ENCODE measurements at places on chromosomes 6 and 20.

DNA sequence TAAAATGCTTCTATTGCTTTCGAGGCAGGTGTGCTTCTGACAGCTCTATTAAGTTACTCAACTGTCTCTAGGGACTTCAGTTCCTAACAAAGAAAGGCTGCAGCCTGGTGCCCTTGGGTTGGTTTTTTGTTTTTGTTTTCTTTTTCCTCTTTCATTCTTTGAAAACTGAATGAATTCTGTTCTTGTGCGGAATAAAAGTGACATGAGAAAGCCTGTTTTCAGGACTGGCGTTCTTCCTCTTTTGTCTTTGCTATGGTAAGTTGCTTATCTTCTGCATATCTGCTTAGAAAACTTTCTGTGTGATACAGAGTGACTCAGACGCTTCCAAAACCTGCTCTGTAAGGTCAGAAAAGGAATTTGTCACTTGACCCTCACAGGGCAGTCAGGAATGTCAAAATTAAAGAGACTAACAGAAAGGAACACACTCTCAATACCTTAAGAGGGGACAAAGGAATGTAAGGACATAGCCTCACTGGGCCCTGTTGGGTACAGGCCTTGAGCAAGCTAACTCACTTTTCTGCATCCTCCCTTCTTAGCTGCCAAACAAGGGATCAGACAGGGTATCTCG, 56.2 kb upstream of the NHSL1 start:
- DNase-seq, result no peak

DNA sequence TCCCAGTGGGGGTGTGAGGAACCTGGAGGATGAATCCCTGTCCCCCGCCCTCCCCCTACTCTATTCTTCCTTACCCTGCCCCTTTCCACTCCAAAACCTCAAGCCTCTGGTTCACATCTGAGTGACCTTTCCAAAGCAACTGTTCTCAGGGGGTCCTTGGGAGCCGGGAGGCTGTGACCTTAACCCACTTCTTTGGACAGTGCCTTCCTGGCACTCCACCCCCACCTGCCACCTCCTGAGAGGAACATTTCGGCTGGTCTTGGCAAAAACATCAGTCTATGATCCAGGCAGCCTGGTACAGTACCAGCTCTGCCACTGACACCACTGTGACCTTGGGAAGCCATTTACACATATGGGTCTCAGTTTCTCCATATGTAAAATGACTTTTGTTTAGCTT, 121.7 kb downstream of the MRPL14 start:
- DNase-seq, result no peak

DNA sequence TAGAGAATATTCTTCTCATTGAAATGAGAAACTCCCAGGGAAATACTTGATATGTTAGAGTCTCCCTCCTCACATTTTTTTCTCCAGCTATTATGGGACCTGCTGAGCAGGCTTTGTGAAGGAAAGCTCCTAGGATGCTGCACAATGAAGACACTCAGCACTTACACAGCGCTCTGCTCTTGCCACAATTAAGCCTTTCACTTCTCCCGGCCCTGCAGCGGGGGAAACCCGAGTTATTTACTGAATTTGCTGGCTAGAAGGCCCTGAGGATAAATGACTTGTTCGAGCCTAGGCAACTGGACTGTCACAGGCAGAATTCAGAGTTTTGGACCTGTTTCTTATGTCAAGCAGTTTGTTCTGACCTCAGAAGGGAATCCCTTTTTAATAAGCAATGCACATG, 102.0 kb downstream of the MAP3K7 start:
- DNase-seq, result no peak

GRCh38 chr6:14020551-14020950, 95.8 kb downstream of the RNF182 start:
- no peak for DNase-seq

- no peak for DNase-seq
Measured at GRCh38 chr20:46081074-46081473, 8.7 kb downstream of the NCOA5 start.

DNA sequence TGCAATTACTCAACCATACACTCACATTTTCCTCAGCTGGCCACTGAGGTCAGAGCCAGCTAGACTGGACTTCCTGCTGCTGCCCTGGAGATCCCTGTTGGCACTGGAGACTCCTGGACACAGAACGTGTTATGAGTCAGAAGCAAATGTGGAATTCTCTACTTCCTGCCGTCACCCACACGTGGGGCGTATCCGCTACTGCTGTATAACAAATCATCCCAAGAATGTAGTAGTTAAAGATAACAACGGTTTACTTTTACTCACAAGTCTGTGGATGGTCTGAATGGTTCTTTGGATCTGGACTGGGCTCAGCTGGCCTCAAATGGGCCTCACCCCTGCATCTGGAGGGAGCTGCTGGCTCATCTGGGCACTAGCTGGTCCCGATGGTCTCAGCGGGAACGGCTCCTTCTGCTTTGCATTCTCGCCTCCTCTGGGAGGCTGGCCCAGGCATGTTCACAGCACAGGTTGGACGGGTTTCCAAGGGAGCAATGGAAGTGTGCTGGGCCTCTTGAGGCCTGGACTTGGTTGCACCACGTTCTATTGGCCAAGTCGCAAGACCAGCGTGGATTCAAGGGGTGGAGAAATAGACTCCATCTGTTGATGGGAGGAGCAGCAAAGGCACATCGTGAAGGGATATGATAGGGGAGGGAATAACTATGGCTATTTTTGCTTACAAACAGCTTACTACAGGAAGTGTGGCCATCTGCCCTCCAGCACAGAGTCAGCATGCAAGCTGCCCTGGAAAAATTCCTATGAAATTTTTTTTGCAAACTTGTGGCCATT, 118.5 kb downstream of the SNX5 start:
- DNase-seq, result no peak

DNA sequence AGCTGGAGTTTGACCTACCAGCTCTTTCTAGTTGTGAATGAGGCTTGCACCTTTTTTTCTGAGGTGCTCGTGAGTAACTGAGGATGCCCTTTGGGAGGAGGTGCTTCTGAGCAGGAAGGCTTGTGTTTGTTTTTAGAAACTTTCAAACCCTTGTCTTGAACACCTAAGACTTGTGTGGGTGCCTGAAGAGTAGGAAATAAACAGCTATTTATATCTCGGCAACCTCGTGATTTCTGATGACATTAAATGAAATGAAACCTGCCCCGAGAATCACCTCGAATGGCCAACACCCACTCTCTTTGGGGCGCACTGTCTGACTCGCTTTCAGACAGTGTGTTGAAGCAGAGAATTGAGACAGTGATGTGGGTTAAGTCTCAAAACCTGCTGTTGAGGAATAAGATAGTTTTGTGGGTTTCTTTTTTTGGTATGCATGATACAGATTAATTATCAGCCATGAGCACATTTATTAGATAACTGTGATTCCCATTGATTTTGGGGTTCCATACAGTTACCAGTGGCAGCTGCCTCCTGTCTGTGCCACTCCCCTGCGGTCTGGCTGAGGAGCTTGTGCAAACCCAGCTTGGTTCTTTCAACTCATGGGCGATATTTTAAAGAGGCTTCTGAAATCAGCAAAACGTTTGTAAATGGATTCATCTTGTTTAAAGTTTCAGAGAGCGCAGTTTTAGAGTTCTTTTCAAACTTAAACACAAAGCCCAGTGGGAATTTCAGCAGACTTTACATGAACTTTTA, 8.4 kb downstream of the IRF4 start:
- DNase-seq, result no peak

- DNase-seq, result no peak
Measured at GRCh38 chr6:51569594-51569993, 517.8 kb downstream of the PKHD1 start.

DNA sequence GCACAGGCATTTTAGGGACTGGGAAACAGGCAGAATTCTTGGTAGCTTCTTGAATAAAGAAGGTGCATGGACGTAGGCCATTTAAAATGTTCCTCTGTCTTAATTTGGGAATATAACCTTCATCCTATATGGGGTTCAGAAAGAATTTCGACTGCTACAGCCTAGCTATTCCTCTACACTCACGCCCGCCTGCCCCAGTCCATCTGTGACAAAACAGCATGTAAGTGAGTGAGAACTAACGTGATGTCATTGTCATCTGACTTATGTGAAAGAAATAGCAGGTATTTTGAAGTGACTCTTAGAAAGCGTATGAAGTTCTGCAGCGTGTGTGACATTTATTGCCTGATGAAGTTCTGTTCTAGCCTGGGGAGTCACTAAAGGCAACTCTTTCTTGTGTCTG, 52.2 kb upstream of the SLC22A1 start:
- no peak for DNase-seq

DNA sequence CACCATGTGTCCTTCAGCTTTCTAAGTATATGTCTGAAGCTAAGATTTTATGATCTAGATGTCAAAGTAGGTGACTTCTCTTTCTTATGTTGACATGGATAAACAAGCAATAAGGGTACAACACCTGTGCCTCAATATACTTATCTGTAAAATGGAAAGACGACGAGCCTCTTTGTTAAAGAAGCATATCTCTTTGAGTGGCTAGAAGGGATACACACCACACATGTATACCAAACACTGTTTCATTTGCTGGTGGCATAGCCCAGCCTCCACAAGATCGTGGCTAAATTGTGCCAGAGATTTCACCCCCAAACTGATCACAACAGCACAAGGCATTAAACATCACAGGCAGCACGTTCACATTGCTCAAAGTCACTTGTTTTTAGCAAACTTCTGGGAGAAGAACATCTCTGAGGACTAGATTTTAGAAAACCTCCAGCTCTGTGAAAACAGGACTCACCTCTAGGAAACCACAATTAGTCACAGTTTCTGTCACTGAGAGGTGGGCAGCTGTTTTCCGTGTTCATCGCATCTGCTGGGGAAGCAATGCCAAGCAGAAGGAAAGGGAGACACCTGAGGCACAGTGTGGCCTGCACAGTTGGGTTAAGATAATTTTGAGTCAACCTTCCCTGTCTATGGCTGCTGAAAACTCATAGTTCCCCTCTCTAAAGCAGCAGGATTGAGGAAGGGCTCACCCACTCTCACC, 263.0 kb upstream of the PLCB4 start:
- no peak for DNase-seq

GRCh38 chr6:28117386-28118050, 6.9 kb upstream of the ZSCAN16 start:
- DNase-seq, result no peak

- peak; percentile 53 for DNase-seq
Measured at GRCh38 chr20:48875914-48876240, 45.6 kb upstream of the ARFGEF2 start.

DNA sequence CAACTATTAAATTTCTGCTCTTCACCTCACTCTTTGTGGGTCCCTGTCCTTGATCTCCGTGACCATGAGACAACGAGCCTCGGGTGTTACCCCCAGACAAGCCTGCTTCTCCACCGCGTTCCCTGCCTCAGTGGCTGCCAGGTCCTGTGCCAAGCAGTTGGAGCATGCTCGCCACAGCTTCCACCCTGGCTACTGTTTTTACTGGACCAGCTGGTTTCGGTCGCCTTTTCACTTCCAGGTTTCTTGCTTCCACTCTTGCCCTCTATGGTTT, 5.6 kb downstream of the TP53RK start:
- DNase-seq, result no peak

DNA sequence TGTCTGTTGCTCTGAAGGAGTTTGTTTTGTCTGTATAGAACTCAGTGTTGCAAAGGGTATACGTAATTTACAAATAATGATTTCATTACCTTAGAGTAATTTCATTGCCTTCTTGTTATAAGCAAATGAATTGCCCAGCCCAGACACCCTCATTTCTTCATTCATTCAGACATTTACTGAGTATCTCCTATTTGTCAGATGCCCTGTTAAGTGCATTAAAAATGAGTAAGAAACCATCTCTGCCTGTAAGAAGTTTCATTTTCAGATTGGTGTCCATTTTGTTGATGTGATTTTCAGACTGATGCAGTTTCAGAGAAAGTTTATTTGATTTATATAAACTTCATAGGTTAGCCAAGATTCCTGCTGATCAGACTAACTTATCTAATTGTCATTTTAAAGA, 429.3 kb downstream of the PHF3 start:
- DNase-seq, result no peak

DNA sequence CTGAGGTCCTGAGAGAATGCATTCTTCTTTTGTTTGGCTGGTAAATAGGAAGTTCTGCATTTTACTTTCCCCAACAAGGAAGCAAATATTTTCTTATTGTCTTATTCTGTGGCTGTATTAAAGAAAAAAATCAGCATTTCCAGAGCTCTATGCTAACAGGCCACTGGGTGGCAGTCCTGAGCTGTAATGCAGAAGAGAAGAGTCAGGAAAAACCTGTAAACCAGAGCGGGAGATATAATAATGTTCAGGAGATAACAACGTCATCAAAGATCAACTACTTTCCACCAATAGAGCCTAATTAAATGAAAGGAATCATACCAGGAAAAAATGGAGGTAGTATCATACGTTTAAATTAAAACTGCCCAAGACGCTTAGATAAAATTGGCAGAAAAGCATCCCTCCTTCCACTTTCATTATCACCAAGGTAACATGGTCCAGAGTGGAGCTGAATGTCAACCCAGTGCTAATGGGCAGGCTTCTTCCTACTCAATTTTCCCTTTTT, 55.6 kb upstream of the CARMIL1 start:
- DNase-seq, result peak; percentile 24

- DNase-seq, result no peak
Measured at GRCh38 chr6:3887150-3887700, 38.1 kb downstream of the FAM50B start.

DNA sequence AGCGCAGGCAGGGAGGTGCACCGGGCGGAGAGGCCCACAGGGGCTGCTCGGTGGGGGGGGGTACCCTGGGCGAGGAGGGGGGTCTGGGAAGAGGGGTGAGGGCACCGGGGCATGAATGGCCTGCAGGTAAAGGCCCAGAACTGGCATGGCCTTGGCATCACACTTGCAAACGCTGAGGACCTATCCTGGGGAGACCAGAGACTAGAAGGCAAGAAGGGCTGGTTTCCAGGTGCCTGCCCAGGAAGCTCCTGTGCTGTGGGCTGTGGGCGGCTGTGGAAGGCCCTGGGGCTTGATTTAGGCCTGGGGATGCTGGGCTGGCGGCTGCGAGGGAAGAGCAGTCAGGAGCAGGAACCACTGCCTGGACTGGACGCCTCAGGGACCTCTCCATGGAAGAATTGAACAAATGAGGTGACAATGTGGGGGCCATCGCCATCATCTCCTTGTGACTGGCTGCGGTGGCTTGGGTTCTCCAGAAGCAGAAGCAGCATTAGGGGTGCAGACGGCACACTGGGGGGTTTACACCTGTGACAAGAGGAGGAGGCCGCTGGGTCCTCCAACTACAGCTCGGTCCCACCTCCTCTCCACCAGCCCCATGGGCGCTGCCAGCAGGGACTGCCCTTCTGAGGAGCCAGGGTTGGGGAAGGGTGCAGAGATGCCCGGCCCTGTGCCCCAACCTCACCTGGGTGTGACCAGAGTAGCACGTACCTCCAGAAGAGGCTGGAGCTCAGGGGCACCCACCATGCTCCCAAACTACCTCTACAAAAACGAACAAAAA, 32.1 kb upstream of the IRF4 start:
- no peak for DNase-seq

- DNase-seq, result no peak
Measured at GRCh38 chr6:170147056-170147787, 143.7 kb downstream of the DLL1 start.

All from GM06990 (cell line).